ENCODE measurements at places on chromosomes 4 and X.

GRCh38 chrX:70029863-70030262, 19.9 kb downstream of the AWAT2 start:
- no peak for DNase-seq

- DNase-seq, result no peak
Observed at GRCh38 chr4:137359691-137360315, 172.5 kb downstream of the PCDH18 start.

DNA sequence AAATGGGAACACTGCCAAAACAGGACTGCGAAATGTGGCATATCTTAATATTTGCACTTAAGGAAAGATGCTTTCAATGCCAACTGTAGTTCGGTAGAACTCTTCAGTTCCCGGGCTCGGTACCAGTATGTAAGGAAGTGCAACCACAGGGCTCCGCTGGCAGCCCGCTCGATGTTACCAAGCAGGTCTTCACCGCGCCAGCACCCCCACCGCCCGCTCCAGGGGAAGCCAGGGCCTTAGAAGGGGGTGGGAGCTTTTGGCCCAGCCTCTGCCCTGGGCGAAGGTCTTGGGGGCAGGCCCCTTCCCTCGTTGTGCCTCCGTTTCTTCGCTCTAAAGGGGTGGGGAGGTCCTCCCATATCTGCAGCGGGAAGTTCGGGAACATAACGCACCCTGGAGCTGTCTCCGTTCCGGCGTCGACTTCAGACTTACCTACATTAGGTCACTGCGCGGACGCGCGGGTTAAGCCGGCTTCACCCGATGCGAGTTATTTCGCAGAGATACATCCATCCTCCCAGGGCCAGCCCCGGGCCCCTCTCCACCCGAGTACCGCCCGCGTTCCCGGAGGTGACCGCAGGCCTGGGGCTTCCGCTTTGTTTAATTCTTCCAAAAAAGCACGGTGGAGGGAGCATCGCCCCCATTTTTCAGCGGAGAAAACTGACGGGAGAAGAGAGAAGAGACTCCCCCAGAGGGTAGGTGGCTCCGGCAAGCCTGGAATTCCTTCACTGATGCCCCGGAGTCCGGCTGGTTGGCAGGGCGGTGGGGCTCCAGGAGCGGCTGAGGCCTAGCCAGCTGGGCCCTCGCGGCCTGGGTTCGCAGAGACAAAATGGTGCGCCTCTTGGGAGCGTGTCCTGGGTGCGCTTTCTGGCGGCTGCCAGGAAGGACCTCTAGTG, 1.0 kb upstream of the HMX1 start:
- no peak for DNase-seq

DNA sequence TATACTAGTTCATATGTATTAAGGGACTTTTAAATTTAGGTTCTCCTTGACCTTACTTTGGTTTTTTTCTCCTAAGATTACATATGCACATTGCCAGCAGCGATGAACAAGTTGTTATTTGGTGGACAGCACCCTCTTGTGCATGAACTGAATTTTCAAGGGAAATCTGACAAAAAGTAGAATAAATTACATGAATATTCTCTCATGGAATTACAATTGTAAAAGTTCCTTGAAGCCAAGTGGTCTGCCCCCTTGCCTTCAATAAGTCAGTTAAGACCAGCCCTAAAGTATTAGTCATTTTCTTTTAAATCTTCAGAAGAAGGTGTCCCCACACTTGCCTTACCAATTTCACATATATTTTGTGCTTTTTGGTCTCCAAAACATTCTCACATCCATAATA, 30.7 kb upstream of the SMARCA5 start:
- DNase-seq, result no peak

GRCh38 chr4:184104419-184105101, 113.1 kb downstream of the ENPP6 start:
- DNase-seq, result no peak

DNA sequence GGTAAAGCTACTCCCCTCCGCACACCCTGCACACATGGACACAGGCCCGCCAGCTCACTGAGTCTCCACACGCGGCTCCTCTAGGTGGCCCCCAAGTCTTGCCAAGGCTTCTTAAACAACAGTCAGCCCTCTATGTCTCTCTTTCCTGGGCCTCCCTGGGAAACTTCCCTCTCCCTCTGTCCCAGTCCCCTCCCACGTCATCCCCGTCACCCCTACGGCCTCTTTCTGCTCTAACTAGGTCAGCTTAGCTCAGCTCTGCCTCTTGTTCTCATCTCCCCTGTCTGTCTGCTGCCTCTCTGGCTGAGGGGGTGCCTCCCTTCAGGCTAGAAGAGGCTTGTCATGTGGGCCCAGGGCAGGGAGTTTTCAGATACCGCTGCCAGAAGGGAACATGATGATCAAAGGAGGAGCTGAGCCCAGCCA, 38.8 kb downstream of the SEPTIN6 start:
- no peak for DNase-seq

- DNase-seq, result no peak
Observed at GRCh38 chrX:66632473-66632872, 6.4 kb downstream of the EDA2R start.

- no peak for DNase-seq
Observed at GRCh38 chr4:176775338-176775737, 17.4 kb downstream of the VEGFC start.

GRCh38 chr4:101147283-101147682, 200.0 kb downstream of the PPP3CA start:
- no peak for DNase-seq

DNA sequence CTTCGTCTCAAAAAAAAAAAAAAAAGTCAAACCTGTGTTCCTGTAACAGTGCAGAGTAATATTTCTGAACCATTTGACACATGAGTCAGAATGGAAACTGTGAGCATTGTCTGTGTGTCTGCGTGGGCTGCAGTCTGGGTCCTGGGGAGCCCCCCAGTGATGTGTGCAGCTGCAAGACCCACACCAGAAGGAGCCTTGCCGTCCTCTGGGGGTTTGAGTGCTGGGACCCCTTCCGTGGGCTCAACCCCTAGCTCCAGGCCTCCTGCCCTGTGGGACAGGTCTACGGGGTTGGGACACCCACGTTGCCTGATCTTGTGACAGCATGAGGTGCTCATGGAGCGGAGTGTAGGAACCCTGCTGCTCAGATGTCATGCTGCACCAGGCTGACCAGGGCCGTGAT, 43.7 kb downstream of the DDX3X start:
- no peak for DNase-seq

GRCh38 chrX:153564047-153564606, 34.8 kb downstream of the CCNQ start:
- no peak for DNase-seq

- DNase-seq, result no peak
Observed at GRCh38 chrX:111460607-111461006, 48.6 kb upstream of the DCX start.

DNA sequence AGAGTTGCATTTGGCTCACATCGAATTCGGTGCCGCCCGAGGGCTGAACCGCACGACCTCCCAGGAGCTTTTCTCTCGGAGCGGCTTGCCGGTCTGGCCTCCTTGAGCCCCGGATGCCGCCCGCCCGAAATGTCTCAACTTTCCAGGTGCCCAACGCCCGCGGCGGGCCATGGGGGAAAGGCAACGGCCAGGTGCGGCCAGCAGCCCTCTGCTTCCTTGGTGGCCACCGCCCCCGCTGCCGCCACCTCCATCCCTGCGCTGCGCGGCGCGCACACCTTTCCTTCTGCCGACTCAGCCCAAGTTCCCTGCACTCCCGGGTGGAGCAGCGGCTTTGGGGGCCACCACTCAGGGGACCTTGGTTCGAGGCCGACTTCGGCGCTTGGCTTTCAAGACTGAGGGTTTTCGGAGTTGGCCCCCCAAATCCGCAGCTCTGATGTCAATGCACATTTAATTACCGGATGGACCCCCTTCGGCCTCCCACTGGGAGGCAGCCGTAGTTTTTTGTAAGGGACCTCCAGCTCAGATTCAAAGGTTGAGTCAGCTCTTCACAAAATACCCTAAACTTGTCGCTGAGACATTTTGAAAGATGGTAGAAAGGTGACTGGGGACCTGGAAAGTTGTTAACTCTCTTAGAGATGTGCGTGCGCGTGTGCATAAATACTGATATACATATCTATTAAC, 1.1 kb downstream of the AFF2 start:
- no peak for DNase-seq

DNA sequence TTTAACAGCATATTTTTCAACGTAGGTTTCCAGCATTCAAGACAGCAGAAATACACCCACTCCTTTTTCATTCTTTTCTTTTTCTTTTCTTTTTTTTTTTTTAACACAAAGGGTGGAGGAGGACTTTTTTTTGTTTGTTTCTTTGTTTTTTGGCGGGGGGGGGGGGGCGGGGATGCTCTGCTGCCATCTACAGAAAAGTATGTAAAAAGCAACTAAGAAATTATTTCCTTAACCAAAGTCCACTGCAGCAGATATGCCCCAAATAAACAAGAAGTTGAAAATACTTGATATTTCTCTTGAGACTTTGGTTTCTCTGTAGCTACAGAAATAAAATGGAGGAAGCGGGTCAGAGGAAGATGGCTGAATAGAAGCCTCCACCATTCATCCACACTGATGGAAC, 63.2 kb upstream of the PBDC1 start:
- DNase-seq, result no peak

DNA sequence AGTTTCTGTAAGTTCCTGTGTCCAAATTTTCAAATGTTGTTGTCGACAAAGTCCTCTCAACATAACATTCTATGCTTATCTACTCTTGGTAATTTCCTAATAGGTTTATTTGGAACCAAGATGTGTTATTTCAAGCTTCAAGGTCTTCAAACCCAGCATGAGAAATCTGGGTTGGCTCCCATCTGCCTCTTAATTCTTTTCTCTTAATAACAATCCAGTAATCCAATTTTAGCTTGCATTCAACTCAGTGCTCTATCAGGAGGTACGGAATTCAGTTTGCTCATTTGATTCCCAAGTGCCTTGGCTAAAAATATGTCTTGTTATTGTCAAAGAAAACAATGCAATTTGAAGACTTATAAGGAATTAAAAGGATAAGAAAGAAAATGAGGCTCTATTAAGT, 235.5 kb upstream of the MID1 start:
- DNase-seq, result no peak
